ENCODE measurements at places on chromosomes 5 and 9. TPM values are rescaled to one million over a fixed set of nuclear protein-coding genes. Genes with fewer than 3 reads are reported as not detected.
A peak's percentile ranks its signal among the peaks of the same experiment; 100 is the strongest.

DNA sequence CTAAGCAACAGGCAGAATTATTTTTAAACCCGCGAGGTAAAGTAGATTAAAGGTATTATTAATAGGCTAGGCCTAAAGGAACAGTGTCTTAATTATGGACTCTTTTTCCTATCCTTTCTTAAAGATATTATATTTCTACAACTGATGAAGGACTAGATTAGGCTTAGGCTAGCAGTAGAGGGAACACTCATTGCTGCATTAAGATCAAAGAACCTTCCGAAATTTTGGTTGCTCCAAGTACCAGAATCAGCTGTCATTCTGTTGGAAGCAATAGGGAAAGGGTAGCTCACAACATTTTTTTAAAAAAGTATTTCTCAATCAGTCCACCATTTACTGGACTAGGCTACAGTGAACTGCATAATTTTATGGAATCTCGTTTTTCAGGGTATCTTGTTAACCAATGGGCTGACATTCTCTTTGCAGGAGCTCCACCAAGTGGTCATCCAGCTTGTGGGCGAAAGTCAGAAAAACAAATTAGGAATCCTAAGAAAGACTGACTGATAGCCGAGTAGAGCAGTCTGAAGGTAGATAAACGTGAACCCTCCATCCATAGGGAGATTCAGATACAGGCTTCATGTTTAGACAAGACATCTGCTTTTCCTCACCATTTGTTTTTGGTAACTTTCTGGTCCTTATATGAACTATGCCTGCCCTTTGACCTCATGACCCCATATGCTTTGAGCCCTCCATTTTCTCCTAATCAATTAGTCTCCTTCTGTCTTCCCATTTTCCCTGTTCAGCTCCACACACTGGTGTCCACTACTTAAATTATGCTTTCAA lies 103.6 kb upstream of the CHD1 start:
- peak overlapping the region; percentile 31 for H3K4me3 ChIP-seq
- DNase-seq = no peak
- peak overlapping the region; percentile 74 for H3K27ac ChIP-seq
- H3K4me1 ChIP-seq = peaks cover 75% of the 10 kb centered on the region

DNA sequence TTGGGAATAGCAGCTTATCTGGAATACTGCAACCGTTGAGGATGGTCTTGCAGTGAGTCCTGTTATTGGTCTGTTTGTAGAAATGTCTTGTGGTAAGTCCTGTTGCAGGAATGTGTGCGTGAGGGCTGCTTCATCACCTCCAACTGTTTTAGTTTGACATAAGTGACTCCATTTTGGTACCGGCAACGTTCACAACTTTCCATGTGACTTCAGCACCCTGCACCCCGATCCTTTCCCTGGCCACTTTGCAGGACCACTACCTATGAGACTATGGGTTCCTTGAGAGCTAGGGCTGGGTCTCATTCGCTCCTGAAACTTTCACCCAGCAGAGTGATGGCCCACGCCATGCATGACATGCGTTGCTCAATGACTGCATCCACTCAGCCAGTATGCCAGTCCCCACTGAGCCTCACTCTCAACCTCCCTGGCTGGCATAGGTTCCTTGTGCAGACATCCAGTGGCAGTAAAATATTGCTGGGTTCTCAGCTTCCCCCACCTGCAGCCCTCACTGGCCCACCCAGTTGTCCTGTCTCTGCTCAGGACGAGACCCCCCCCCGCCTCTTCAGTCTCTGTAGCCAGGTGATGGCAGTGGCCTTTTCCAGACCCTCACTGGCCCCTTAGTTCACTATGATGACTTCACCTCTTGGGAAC lies 8.0 kb downstream of the SURF6 start:
- no peaks in the 10 kb centered on the region for H3K27me3 ChIP-seq
- no peak overlapping the region for H3K4me3 ChIP-seq
- H3K27ac ChIP-seq = no peak overlapping the region
- H3K36me3 ChIP-seq = peaks cover 34% of the 10 kb centered on the region
- peaks cover 3% of the 10 kb centered on the region for H3K4me1 ChIP-seq

GRCh38 chr5:9495121-9495520 lies 50.8 kb downstream of the SEMA5A start:
- no peak overlapping the region for H3K4me3 ChIP-seq
- DNase-seq = no peak
- no peaks in the 10 kb centered on the region for H3K4me1 ChIP-seq
- H3K27ac ChIP-seq = no peak overlapping the region

DNA sequence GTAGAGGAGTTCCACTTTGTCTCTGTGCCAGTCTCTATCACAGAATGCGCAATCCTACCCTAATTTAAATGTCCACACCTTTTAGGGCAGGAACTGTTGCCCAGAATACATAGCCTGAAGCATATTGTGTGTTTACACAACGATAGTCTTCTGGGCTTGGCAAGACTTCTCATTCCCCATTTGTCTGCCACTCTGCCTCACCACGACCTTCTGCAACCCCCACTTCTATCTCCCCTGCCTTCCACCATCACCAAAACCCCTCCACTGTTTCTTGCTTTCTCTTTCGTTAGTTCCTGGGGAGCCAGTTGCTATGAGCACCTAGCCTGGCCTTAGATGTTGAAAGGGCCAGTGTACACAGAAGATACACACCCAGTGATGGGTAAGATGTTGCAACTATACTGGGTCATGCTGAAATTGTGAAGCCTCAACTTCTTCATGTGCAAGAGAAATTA lies 883 bp upstream of the RNF145 start:
- H3K27ac ChIP-seq = peak overlapping the region; percentile 97
- H3K4me1 ChIP-seq = peaks cover 46% of the 10 kb centered on the region
- no peak for DNase-seq
- no peaks in the 10 kb centered on the region for H3K36me3 ChIP-seq
- H3K4me3 ChIP-seq = peak overlapping the region; percentile 91

GRCh38 chr5:43571237-43571636 lies 14.4 kb upstream of the PAIP1 start:
- no peak for DNase-seq
- no peaks in the 10 kb centered on the region for H3K27me3 ChIP-seq
- H3K27ac ChIP-seq = peak overlapping the region; percentile 1
- H3K4me1 ChIP-seq = no peaks in the 10 kb centered on the region

GRCh38 chr5:94524841-94525697 lies 93.3 kb downstream of the KIAA0825 start:
- DNase-seq = no peak
- H3K27me3 ChIP-seq = no peaks in the 10 kb centered on the region
- no peak overlapping the region for H3K4me3 ChIP-seq
- H3K36me3 ChIP-seq = no peaks in the 10 kb centered on the region
- H3K4me1 ChIP-seq = no peaks in the 10 kb centered on the region
- H3K27ac ChIP-seq = no peak overlapping the region

DNA sequence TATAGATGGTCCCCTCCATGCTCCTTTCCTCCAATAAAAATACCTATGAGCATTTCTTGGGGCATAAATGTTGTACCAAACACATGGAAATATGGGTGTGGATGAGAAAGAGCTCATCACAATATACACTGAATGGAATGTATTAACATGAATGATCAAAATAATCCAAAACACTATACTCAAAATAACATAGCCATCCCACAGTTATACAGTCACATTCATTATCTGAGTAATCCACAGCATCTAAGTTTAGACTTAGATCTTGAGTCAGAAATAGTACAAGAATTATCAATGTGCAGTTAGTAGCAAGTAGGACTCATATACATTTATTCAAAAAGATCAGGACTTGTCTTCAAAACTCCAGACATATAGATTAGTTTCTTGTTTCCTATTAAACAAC lies 175.2 kb upstream of the NREP start:
- no peaks in the 10 kb centered on the region for H3K27me3 ChIP-seq
- no peaks in the 10 kb centered on the region for H3K4me1 ChIP-seq
- H3K27ac ChIP-seq = no peak overlapping the region
- no peak for DNase-seq
- H3K4me3 ChIP-seq = no peak overlapping the region
- no peaks in the 10 kb centered on the region for H3K36me3 ChIP-seq

GRCh38 chr5:159788835-159789331 lies 127.4 kb upstream of the ADRA1B start:
- peak overlapping the region; percentile 75 for H3K27ac ChIP-seq
- no peak for DNase-seq
- no peak overlapping the region for H3K4me3 ChIP-seq

DNA sequence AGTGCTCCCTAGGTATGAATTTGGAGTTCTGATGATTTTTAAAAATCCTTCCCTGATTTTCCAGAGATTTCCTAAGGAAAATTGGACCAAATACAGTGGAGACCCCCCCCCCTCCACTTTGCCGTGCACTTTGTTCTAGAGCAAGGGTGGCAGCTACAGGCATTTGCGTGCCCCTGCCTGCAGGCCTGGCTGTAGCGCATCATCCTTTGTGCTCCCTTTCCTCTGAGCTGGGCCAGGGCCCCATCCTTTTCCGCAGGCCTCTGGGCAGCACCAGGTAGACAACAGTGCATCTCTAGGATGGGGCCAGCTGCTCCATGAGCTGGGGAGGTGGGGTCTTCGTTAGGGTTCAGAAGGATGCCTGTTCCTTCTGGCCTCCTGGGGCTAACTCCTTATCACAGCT lies 39.6 kb downstream of the TRIO start:
- H3K4me1 ChIP-seq = peaks cover 64% of the 10 kb centered on the region
- H3K36me3 ChIP-seq = no peaks in the 10 kb centered on the region
- H3K4me3 ChIP-seq = no peak overlapping the region
- H3K27me3 ChIP-seq = no peaks in the 10 kb centered on the region

Gene FGF1
- 2.7 TPM for polyA plus RNA-seq

Gene SPATA6L
- 0.57 TPM for polyA plus RNA-seq

All from spleen (tissue), 13 donors.